ENCODE measurements at places on chromosomes 6 and 20.

GRCh38 chr20:36483209-36483918, 58.0 kb upstream of the MYL9 start:
- DNase-seq: no peak

DNA sequence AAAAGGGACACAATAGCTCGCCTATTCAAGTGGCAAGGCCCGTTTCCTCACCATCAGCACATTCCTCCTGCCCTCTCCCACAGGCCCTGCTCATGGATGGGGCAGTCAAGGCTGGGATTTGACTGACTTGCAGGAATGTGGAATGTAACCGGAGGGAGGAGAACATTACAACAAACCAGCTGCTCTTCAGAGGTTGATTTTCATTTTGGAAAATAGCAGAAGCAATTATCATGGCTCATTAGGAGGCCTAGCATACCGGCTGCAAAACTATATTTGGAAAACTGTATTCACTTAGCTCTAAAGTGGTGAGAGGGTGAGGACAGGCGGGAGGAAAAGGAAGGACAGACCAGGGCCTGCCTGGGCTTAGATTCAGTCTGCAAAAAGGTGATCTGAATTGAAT, 283.7 kb downstream of the CD83 start:
- DNase-seq: no peak

DNA sequence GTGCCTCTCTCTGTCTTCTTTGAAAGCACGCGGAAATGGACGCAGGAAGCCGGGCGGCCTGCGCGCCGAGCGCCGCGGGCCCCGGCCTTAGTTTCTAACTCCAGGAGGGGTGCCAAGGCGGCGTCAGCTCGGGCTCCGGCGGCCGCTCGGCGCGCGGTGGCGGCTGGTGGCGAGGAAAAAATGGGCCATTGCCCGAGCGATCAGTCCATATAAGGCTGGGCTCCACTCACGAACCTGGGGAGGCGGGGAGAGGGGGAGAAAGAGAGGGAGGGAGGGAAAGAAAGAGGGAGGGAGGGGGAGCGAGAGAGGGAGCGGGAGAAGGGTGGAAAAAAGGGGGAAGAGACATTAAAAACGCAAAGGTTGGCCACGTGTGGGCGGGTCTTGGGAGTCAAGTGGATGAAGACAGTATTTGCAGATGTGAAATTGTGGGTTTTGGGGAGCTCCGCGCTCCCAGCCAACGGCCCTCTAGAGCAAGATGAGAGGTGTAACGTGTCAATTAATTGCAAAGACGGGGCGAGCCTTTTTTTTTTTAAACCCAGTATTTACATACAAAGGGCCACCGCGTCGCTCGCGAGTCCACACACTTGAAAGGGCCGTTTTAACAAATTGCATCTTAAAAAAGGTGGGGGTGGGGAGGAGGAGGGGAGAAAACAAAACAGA, at the start of gene NKX2-2:
Gene NKX2-2 (minus strand): TSS at position 184 of the 660 bp plus-strand sequence. CDS start 395 bp downstream, outside the sequence.
- peak; percentile 25 for DNase-seq

DNA sequence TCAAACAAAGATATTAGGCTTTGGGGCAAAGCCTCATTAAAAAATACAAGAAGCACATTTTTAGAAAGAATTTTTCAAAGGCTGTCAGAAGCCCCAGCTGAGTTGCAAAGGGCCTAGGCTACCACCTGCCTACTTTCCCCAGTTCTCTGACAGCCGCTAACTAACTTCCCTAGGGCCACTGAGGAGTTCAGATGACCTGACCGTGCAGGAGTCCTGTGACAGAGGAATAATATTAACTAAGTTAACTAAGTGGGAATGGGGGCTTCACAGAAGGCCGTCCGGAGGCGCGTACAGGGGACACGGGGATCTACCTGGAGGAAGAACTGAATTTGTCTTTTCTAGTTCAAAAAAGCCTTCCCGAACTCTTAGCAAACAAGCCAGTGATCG, 884 bp downstream of the MCHR2 start:
- DNase-seq: no peak

DNA sequence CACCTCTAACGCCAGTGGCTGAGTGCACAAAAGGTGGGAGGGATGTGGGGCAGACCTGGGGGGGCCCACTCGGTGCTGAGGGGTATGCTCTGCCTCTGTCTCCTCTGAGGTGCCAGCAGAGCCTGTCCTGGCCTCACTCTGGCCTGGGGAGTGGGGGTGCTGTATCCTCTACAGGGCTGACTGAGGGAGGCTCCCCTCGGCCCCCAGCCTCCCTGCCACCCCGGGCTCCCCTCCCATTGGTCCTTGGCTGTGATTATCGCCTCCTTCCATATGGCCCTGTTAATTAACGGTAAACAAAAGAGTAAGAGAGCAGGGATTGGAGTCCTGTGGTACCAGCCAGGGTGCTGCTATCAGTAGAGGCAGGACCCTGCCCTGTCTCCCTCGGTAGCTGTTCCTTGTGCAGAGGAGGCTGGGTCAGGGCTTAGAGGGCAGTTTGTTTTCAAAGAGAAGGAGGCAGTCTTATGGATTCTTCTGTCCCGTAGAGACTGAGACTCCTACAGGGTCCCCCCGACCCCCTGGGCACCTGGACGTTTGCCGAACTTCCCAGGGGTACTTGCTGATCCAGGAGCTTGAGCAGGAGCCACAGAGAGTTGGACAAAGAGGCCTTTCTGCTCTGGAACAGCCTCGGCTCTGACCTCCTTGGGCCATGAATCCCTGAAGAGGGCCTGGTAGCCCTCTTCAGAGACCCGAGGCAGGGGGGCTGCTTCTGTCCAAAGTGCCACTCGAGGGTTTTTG, 1.8 kb downstream of the MYT1 start:
- DNase-seq: peak; percentile 29

- DNase-seq: peak; percentile 11
Observed at GRCh38 chr6:129279343-129280292, 396.7 kb downstream of the LAMA2 start.

GRCh38 chr6:149964308-149965193, 808 bp downstream of the ULBP1 start:
- peak; percentile 84 for DNase-seq

GRCh38 chr20:1893721-1894470, 1.3 kb upstream of the SIRPA start:
- no peak for DNase-seq

DNA sequence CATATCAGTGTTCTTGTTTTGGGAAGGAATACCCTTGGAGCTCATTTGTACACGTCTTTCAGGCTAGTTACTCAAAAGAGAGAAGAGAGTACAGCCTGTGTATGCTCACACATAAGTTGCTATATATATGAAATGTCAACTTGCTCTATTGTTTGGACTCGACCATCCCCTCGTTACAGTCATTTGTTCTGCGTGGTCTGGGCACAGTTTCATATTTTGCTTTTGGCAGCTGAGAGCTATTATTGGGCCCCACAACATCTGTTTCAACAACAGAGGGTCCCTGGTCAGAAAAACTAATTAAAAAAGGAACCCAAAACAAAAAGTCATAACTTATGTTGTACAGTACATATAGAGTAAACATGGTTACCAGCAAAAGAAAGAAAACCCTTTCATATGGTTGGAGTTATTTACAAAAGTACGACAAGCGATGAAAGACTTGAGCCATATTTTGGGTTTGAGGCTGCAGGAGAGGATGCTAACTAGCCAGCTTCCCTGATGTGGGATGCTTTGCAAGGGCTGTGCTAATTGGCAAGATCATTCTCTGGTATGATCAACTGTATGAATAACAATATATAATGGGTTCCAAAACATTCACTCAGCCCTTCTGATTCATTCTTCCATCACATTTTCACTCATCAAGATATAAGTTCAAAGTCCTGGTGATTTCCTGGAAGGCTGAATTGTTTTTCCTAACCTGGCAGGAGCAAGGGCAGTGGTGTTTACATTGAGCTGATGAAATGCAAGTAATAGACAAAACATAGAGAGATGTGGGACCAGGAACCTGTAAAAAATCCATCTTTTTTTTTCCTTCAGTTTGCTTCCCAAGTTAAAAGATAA, 137.9 kb downstream of the RPS12 start:
- no peak for DNase-seq

DNA sequence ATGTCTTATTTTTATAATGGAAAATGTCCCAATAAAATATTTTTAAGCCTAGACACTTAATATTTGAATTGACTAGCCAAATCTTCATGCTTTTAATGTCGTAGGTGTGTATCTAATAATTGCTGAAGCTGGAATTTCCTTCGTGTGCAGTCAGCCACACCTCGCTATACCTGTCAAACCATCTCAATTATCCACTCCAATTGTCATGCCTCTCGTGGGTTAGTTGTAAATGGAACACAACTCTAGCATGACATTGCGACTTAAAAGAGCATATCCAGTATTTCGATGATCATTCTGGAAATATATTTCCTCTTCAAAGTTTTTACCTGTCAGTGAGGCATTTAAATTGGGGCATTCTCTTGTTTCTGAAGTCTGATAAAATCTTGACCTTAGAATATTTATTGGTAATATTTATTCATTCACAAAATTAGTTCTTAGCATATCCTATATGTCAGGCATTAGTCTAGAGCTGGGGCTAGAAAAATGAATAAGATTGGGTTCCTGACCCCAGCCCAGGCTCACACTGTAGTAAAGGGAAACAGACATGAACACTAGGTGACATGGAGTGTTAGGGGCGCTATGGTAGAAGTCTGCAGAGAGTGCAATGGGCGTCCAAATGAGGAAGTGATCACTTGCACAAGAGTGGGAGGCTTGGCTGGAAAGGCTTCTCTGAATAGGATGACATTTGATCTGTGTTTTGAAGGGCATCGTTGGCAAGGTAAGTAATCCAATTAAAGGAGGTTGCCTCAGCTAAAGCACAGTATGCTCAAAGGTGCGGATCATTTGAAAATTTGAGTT, 11.0 kb upstream of the CFAP206 start:
- no peak for DNase-seq

GRCh38 chr20:14696937-14697336, 359.5 kb upstream of the FLRT3 start:
- DNase-seq: no peak

- DNase-seq: no peak
Observed at GRCh38 chr20:60485012-60485760, 527.0 kb downstream of the CDH26 start.

GRCh38 chr6:105488516-105489215, 85.8 kb upstream of the PREP start:
- DNase-seq: no peak

GRCh38 chr6:125250511-125250910, 51.3 kb downstream of the HDDC2 start:
- no peak for DNase-seq

DNA sequence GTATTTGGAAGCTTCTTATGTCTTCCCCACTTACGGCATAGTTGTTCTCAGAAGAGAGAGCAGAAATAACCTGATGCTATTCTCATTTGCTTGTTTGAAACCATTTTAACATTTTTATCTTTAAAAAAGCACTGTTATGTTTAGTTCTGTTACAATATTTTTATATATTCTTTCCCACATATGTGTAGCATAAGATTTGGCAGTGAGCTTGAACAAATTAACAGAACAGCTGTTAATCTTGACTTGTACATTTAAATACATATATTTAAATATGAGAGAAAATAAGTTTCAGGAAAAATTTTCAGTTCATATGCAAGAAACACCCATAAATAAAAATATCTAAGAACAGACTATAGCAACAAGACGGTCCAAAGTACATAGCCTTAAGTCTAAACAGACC, 431.7 kb upstream of the IRAK1BP1 start:
- no peak for DNase-seq

DNA sequence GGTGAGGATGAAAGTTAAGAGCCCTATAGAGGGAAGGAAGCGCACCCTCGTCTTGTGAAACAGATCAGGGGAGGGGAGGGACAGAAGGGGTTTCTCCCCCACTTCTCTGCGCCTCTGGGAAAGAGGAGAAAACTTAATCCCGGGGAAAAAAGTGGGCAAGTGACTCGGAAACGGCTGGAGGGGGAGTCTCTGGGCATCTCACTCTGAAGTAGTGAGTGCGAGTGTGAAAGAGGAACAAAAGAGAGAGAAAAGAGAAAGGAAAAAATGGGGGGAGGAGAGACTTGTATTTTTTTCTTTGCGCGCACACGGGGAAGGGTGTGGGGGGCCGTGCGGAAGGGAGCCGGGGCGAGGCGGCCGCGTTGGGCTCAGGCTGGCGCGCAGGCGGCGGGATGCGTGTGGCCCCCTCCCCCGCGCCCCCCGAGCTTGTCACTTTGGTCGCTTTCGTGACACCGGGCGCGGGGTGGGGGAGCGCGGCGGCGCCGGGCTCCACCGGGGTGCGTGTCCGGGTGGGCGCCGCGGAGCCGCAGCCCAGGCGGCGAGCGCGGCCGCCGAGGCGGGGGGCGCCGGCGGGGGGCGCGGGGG, 454 bp downstream of the L3MBTL3 start:
- DNase-seq: no peak

GRCh38 chr6:39377539-39377950, 55.0 kb upstream of the KCNK16 start:
- DNase-seq: peak; percentile 76

GRCh38 chr20:38658879-38659596, 57.4 kb downstream of the ARHGAP40 start:
- DNase-seq: peak; percentile 55
